Activated naive CD4-positive, alpha-beta T cell treated with anti-CD3 and anti-CD28 coated beads, Interleukin-2, amount 50 U/mL, for 72 hours (primary cell): ENCODE measurements at places on chromosomes 2 and 18.

GRCh38 chr2:132426656-132427055 is 10.1 kb downstream of the GPR39 start:
- DNase-seq: no peak

GRCh38 chr2:64787698-64788097 is 134.0 kb upstream of the SERTAD2 start:
- DNase-seq: no peak

- DNase-seq: no peak
These were observed 72.5 kb downstream of the GULP1 start for GRCh38 chr2:188364033-188364630.

DNA sequence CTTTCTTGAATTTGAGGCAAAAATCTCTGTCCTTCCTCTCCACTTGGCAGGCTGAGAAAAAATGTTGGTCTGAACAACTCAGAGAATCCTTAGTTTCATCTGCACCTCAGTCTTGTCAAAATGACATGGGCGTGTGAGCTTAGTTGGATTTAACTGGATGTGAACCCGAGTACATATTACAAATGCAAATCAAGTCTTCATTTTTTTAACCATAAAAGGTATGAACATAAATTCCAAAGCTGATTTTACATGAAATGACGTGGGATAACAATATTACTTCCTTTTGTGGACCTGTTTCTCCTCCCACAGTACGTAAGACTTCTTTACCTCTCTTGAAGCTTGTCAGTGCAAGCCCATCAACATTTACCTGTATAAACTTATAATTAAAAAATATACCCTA is 32.6 kb upstream of the RND3 start:
- no peak for DNase-seq

DNA sequence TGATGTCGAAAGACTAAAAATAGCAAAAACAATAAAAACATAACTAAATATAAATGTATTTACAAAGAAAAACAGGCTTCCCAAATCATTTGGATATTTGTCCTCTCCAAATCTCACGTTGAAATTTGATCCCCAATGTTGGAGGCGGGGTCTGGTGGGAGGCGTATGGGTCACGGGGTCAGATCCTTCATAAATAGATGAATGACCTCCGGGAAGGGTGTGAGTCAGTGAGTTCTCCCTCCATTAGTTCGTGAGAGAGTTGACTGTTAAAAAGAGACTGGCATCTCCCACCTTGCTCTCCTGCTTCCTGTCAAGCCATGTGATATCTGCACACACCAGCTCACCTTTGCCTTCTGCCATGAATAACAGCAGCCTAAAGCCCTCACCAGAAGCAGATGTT is 703.0 kb downstream of the TMEM182 start:
- no peak for DNase-seq

- DNase-seq: no peak
These were observed 119.5 kb downstream of the COL6A3 start for GRCh38 chr2:237294460-237294859.

DNA sequence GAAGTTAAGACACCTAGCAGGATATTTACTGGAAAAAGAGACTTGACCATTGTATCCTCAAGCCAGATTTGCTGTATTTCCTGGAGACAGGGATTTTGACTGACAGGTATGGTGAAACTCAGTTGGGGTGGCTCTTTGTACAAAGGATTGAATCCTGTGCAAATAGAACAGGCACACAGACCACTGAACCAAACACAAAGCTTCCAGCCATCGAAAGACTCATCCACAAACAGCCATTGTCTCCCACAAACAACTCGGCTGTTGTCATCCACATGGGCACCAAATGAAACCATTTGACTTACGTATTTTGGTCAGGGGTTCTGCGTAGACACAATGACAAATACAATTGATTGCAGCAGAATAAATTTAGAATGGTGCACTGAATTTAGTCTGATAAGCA is 15.9 kb downstream of the RNF152 start:
- DNase-seq: no peak

DNA sequence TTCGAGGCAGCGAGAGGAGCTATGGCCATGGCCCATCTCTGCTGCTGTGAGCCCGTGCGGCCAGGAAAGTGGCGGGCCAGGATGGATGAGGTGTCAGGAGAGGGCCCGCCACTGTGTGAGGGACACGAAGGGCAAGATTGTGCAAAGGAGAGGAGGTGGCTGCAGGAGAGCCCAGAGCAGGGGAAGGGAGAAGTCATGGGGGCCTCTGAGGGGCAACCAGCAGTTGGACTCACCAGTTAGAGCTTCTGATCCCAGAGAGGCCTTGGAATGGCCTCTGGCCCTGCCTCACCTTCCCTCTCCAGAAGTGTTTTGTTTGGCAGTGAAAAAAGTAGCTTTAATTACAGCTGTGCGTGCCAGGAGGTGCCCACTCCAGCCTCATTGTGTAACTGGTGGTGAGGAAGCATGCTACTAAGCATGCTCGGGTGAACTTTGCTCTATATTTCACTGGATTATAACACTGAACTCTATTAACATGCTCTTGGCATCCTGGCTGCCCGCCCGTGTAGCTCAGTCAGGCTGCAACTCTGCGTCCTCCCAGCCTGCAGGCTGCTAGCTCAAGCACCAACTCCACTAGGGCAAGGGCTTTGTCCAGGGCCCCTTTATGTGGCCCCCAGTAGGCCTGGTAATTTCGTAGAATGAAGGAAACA is 34.2 kb downstream of the IMPA2 start:
- DNase-seq: no peak

- no peak for DNase-seq
These were observed 29.5 kb upstream of the GPR39 start for GRCh38 chr2:132387126-132387525.

- DNase-seq: no peak
These were observed 64.5 kb downstream of the ANKRD44 start for GRCh38 chr2:197245829-197246804.

DNA sequence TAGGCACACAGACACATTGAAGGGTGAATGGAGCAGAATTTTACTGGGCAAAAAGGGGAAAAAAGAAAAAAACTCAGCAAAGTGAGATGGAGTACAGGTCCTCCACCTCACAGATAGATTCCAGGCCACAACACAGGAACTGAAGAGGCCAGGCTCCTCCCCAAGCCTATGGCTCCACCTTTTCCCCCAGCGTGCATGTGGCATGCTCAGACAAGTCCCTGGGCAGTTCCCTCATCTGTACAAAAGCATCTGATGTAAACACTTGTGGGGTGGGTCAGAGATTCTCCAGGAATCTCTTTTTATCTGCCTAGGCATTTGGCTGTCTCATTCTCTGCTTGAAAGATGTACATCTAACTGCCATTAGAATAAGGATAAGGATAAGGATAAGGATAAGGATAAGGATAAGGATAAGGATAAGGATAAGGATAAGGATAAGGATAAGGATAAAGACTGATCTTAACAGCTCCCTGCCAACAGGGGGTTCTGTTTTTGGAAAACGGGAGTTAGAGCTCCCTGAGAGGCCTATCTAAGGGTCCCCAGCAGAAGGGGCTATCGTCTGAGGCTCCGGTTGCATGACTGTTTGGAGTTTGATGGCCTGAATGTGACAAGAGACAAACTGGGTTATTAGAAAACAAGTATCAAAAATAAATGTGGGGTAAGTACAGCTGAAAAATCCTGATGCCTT is 17.2 kb upstream of the ASXL3 start:
- DNase-seq: no peak

DNA sequence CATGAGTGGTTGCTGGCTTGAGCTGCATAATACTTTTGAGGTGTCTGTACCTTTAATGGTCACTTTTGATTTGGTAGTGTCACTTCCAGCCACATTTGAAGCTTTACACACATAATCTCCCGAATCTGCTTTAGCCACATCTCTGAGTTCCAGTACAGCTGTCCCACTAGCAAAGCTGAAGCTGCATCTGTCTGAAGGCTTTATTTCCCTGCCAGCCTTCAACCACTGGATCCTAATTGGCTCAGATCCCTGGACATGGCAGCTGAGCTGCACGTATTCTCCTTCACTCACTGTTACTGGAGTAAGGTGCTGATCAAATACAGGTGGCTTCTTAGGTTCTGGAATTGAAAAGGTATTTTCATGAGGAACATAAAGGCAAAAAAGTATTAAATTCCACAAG is 99.7 kb downstream of the TTN start:
- DNase-seq: no peak

DNA sequence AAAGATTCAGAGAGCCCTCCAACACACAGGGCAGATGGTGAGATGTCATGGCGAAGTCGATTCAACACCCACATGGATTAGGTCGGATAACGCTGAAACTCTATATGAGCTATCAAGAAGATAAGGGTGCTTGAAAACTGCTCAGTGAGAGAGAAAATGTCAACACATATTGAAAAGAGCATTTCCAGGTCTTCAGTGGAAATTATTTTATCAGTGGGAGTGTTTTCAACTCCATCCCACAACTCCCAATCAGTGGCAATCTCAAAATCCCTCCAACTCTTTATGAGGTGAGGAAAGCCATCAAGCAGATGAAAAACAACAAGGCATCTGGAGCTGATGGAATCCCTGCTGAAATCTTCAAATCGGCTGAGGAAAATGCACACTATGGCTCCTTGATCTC is 104.5 kb upstream of the KLHL14 start:
- no peak for DNase-seq
